ENCODE measurements at places on chromosomes 4 and X. TPM values are rescaled to one million over a fixed set of nuclear protein-coding genes. Genes with fewer than 3 reads are reported as not detected.

The BMPR1B gene
- total RNA-seq, result 0.45 TPM

The ARX gene
- not detected for total RNA-seq

The GYG2 gene
- 377 TPM for total RNA-seq

The GUCY1A1 gene
- 12.7 TPM for total RNA-seq

The NUDT9 gene
- total RNA-seq, result 26.6 TPM

The ZNF157 gene
- not detected for total RNA-seq

The GASK1B gene
- 81.6 TPM for total RNA-seq

The ENPP6 gene
- not detected for total RNA-seq

The PRIMPOL gene
- total RNA-seq, result 9.8 TPM

The LINC00632 gene
- total RNA-seq, result 3,113 TPM
